Activated CD4-positive, alpha-beta T cell treated with anti-CD3 and anti-CD28 coated beads for 48 hours (primary cell): ENCODE measurements at places on chromosomes 4 and X.

DNA sequence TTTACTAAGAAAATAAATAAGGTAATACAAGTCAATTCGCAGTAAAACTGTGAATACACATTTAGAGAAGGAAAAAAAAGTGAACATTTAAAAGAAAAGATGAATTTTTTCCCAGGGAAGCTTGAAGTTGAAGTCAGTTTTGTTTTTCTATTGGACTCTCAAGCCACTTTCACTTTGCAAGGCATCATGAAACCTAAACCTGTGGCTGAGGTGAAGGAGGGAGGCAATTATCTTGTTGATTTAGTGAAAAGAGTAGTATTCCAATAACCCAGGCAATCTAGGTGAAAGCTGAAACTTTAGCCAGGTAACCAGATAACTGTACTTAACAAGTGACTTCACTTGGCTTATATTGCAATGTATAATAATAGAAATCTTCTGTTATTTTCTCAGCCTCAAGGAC is 138.6 kb downstream of the HDX start:
- no peak for DNase-seq

GRCh38 chrX:7146020-7146702 is 1.4 kb upstream of the STS start:
- DNase-seq, result no peak

- no peak for DNase-seq
Measured at GRCh38 chr4:24949970-24950369, 37.1 kb upstream of the CCDC149 start.

DNA sequence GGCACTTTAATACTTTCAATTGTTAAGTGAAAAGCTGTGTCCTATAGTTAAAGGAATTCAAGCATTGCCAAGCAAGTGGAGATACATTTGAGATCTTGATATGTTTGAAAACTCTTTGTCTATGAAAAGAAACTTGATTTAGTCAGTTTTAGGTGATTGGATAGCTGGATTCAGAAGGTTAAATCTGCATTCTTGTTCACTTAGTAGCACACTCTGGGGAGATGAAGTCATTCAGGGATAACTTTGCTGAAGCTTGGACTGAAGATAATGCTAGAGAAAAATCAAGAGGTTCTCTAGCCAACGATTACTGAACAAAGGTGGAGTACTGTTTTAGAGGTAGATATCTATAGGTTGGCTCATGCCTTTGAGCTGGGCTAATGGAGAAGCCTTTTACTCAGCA is 90.6 kb downstream of the DCAF8L2 start:
- no peak for DNase-seq

- no peak for DNase-seq
Measured at GRCh38 chrX:85139422-85139821, 104.2 kb downstream of the SATL1 start.

- no peak for DNase-seq
Measured at GRCh38 chr4:48910511-48910910, 3.9 kb upstream of the OCIAD2 start.

- DNase-seq, result no peak
Measured at GRCh38 chr4:94466371-94466770, 14.6 kb downstream of the PDLIM5 start.

DNA sequence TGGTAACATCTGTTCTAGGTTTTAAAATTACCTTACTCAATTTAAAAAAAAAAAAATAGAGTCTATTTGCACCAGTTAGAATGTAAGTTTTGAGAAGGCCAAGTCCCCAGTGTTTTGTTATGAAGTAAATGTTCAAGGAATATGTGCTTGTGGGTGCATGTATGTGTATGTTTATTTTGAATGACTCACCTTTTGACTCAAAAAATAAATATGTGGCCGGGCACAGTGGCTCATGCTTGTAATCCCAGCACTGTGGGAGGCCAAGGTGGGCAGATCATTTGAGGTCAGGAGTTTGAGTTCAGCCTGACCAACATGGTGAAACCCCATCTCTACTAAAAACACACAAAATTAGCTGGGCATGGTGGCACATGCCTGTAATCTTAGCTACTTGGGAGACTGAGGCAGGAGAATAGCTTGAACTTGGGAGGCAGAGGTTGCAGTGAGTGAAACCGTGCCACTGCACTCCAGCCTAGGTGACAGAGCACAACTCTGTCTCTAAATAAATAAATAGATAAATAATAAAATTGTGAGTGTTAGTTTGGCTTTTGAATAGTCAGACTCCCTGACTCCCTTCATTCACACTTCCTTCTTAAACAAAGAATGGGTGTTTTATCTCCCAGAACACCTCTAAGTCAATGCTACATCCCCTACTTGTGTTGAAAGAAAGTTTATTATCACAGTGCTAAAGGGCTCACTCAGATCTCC is 511.3 kb upstream of the PCDH7 start:
- no peak for DNase-seq

DNA sequence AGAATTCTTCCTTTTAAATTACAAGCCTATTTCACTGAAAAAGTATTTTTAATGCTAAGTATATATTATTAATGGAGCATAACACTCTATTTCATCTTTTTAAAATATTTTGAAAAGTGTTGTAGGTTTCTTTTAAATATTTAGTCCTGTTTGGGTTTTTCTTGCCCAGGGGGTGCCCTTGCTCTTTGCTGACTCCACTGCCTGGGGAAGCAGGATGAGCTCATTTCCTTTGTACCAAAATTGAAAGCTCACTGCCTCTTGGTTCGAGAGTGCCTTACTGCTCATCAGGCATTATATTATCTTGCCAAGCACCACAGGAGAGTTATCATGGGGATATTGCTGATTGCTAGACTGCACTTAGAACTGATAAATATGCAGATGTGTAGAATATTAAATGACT is 819.2 kb downstream of the PCDH18 start:
- no peak for DNase-seq

DNA sequence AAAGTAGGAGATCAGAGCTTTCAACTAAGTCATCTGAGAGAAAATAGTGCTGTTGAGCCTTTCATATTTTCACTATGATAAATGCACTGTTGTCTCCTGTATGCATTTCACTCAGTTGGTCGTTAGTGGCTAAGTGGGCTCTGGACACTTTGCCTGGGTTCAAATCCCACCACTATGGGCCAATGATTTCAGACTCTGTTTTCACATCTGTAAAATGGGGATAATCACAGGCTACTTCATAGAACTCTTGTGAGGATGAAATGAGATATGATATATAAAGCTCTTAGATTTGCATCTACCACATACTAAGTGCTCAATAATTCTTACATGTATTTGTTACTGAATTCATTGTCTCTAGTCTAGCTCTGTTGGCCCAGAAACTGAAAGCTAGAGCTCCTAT is 16.8 kb downstream of the LNX1 start:
- DNase-seq, result no peak

DNA sequence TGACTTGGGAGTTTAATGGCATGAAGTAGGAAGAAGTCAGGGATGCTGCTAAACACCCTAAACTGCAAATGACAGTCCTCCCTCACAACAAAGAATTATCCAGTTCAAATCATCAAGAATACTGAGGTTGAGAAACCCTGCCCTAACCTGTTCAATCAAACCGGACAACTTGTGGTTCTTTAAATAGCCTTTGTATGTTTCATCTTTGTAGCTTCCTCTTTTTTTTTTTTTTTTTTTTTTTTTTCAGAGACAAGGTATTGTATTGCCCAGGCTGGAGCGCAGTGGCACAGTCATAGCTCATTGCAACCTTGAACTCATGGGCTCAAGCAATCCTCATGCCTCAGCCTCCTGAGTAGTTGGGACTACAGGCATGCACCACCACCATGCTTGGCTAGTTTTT is 52.5 kb upstream of the TTC29 start:
- DNase-seq, result no peak

DNA sequence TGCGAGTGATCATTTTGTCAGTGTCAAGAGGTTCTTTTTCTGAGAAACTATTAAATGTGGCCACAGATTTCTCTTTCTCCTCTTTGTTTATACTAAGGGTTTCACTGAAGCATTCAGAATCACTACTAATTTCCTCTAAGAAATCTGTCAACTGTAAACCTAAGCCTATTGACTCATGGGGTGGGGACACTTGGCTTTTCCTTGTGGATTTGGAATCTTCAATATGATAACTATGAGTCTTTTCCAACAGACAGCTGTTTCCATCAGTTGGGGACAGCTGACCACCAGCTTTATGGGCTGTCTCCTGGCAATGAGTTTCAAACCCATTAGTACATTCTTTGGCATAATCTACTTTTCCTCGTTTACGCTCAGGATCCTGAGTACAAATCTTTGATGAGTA is 13.8 kb downstream of the PGRMC1 start:
- DNase-seq, result no peak

GRCh38 chr4:38499101-38499500 is 164.9 kb upstream of the KLF3 start:
- no peak for DNase-seq

DNA sequence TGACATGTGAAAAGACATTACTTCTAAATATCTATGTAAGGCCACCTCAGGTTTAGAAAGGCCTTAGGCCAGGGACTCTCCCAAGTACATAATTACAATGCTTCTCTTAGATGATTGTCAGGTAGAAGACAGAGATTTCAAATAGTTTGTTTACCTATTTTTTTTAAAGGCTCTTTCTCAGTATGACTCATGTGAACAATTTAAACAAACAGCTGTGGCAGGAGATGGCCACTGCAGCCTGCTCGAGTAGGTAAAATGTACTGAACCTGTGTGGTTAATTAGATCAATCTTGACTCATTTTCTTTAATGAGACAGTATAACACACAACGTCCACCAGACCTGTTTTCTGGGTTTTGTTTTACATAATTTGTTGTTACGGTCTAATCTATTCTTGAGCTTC is 50.2 kb downstream of the LEF1 start:
- no peak for DNase-seq

DNA sequence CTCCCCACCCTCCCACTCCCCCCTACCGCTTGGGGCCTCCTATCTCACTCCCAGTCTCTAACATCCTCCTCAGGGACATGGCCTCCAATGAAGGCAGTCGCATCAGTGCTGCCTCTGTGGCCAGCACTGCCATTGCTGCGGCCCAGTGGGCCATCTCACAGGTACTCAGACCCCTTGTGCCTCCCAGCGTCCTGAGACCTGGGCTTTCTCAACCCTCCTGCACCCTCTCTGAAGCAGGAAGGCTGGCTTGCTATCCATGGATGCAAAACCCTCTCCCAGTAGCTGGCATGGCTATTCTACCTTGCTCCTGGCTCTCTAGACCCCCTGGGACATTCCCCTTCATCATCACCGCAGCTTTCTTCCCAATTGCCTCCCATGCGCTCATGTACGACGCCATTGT is 13.3 kb upstream of the UBA1 start:
- DNase-seq, result no peak

GRCh38 chrX:113510586-113510985 is 670.0 kb upstream of the AMOT start:
- DNase-seq, result no peak
